ENCODE measurements at places on chromosomes 1 and 21.
A peak's percentile ranks its signal among the peaks of the same experiment; 100 is the strongest.

GRCh38 chr1:167927046-167927754, 9.3 kb upstream of the DCAF6 start:
- DNase-seq = no peak

GRCh38 chr1:233656032-233656635, 42.2 kb downstream of the KCNK1 start:
- no peak for DNase-seq

- no peak for DNase-seq
These were observed 7.6 kb downstream of the CLSTN1 start for GRCh38 chr1:9816199-9816598.

GRCh38 chr1:90712153-90712856, 4.8 kb downstream of the BARHL2 start:
- DNase-seq = no peak

GRCh38 chr1:189431447-189431846, 1046.2 kb downstream of the BRINP3 start:
- no peak for DNase-seq

GRCh38 chr1:165539306-165539705, 4.5 kb upstream of the LRRC52 start:
- DNase-seq = no peak

DNA sequence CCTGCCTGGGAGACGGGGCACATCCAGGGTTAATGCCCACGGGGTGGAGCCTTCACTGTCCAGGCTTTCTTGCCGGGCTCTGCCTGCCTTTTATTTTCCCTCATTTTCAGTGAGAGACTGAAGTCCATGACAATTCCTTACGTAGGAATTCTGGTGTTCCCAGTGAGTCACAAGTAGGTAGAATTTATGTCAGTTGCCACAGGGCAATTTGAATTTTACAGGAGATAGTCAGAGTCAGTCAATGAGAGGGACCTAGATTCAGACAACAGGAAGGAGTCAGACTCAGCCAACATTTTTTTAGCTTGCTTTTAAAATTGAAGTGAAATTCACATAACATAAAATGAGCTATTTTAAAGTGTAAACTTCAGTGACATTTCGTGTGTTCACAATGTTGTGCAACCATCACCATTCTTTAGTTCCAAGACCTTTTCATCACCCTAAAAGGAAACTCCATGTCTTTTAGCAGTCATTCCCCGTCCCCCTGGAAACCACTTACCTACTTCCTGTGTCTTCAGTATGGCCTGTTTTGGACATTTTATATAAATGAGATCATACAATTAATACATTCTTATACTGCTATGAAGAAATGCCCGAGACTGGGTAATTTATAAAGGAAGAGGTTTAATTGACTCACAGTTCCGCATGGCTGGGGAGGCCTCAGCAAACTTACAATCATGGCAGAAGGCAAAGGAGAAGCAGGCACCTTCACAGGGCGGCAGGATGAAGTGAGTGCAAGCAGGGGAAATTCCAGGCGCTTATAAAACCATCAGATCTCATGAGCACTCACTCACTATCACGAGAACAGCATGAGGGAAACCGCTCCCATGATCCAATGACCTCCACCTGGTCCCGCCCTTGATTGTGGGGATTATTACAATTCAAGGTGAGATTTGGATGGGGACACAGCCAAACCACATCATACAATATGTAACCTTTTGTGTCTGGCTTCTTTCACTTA, 14.6 kb downstream of the AJAP1 start:
- DNase-seq = no peak

DNA sequence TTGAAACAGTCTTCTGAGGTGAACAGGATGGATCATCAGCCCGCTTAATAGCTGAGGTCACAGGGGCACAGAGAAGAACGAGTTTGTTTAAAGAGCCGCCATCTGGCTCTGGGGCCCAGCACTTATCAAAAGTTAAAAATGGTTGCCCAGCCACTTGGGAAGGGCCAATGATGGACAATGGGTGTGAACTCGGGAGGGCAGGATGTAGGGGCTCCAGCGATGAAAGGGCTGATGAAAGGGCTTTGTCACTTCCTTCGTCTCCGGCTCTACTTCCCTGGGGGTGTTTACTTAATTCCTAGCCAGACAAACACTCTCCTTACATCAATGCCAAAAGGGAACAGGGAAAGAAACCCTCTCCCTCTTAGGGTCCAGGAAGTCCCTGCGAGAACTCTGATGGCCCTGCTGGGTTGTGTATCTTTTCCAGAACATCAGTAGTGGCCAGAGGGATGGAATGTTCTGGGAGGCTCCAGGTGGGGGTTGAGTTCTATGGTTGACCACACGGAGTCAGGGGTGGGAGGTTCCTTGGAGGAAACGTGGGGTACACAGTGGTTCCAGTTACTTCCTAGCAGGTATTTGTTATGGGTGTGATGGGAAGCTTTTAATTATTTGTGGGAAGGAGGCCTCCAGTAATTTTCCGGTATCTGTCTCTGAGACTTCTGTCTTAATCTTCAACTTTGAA, 9.0 kb upstream of the ABCG1 start:
- DNase-seq = no peak

GRCh38 chr21:39483917-39484316, 32.1 kb downstream of the SH3BGR start:
- DNase-seq = no peak

DNA sequence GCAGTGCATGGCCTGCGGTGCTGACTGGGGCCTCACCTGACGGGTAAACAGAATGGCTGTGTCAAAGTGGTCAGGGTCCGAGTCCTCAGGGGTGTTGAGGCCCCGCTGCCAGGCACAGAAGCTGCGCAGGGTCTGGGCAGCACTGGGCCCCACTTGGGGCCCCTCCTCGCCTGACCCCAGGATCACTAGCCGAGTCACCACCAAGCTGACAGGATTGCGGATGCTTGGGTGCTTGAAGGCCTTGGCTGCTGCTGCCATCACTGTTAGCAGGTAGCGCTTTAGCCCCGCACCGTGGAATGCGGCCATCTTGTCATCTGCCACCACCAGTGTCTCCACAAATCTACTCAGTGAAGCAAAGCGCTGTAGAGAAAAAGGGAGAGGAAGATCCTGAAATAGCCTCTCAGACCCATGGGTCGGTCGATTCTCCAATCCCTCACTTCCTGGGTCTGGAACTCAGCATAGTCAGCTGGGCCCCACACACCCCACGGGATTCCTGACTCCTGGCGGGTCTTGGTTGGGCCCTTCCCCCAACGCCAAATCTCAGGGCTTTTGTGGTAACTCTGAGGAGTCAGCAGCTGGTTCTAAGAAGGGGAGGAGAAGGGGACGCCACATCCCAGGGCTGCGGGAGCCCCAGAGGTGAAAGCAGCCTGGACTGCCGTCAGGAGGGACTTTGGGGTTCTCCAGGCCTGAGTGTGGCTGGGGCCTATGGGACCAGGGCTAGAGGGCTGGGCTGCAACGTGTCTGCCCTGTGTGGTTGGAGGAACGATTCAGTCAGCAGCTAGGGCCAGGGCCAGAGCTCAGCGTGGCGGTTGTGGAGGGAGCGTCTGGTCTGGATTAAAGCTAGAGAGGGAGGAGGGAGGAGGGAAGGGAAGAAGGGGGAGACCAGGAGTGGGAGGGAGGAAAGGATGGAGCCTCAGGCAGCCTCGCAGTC, 2.1 kb downstream of the ADAMTS4 start:
- DNase-seq = no peak

DNA sequence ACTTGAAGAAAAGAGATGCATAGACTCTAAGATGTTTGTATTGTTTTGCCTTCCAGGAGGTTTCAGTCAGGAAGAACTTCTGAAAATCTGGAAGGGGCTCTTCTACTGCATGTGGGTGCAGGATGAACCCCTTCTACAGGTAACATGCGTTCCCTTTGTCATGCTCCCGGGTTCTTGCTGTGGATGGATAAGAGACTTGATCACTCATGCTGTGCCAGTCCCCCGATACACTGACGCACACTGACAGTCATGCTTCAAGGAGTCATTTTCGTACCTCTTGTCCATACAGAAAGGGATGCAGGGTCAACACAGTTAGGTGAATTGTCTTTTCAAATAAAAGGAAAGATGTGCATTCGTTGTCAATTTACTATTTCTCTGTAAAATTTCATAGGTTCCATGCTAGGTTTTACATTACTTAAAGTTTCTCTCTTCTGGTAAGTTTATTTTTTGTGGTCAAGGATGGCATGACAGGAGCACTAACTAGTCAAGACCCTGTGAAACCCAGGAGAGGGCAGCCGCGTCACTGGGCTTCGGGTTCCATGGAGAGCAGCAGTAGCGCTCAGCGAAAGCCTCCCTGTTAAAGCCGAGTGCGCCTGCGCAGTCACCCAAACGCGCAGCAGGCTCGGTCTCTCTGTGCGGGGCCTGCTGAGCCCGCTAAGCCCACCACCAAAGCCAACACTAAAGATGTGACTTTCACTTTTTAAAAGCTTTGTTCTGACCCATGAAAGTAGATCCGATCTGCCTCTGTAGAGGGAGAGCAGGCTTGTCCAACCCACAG, 10.7 kb downstream of the RRP1B start:
- DNase-seq = no peak

- peak; percentile 8 for DNase-seq
These were observed 1.0 kb downstream of the GATAD2B start for GRCh38 chr1:153921803-153922075.
